Ecto neural progenitor cell (in vitro differentiated cells): ENCODE measurements at places on chromosomes 7 and 10.

GRCh38 chr7:137943132-137943551 is 58.7 kb downstream of the CREB3L2 start:
- DNase-seq = no peak

- no peak for DNase-seq
These were observed 28.6 kb downstream of the FAM13C start for GRCh38 chr10:59333701-59334100.

GRCh38 chr7:129612112-129613015 is 844 bp downstream of the NRF1 start:
- peak; percentile 65 for DNase-seq

DNA sequence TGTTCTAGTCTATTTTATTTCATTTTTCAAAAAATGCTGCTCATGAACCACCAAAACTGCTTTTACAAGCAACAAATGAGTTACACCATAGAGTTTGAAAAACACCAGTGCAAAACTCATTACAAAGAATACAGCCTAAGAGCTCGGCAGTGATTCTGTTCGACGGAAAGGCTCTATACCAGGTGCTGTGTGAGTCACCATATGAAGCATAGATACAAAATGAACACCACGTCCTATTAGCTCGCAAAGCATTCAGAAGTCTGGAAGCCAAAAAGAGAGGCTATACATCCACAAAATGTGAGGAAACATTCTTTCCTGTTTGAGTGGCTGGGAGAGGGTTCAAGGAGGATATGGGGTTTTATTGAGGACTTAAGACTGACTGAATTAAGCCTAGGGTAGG is 136.1 kb downstream of the ATE1 start:
- no peak for DNase-seq

- DNase-seq = no peak
These were observed 7.9 kb downstream of the CCDC3 start for GRCh38 chr10:12993595-12993994.

DNA sequence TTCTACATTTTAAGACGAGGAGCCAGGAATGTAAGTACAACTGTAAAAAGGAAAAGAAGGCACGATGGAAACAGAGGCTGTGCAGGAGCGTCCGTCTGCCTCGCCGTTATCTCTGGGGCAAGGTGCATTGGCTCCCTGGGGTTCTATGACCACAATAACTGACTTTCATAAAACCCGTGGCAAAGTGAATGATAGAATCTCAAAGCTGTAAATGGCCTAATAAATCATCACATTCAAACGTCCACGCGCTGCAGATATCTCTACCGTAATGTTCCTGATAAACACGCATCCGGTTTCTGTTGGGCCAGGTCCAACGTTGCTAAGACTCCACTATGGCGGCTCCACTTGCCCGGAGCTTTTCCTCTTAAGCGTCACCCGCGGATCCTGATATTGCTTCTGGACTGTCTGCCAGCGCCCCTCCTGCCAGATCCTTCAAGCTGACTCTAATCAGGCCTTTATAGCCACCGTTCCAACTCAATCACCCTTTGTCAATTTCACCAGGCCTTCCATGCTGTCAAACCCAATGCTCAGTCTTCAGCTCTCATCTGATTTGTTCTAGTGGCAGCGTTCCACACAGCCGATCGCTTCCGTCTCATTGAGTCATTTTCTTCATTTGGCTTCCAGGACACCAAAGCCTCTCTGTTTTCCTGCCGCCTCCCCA is 265.6 kb upstream of the FOXK1 start:
- no peak for DNase-seq

GRCh38 chr7:148664324-148664723 is 34.4 kb upstream of the CUL1 start:
- DNase-seq = no peak

DNA sequence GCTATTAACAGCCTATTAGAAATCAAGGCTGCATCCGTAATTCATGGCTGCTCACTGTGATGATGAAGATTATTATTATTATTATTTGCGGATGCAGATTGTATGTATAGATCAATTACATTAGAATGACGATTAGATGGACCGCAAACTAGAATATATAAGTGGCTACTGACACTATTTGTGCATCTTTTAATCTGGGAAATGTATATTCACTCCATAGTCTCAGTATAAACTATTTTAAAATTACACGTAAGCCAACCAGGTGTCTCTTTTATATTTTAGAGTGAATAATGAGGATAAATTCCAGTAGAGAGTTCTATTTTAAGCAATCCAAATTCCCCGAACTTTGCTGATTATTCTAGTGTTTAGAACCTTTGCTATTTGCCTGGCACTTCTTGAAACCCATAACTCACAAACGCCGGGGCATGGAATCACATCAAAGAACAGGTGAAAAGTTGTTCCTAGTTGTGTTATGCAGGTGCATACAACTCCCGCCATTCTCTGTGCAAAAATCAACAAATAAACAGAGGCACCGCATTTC is 509 bp upstream of the ING3 start:
- no peak for DNase-seq

DNA sequence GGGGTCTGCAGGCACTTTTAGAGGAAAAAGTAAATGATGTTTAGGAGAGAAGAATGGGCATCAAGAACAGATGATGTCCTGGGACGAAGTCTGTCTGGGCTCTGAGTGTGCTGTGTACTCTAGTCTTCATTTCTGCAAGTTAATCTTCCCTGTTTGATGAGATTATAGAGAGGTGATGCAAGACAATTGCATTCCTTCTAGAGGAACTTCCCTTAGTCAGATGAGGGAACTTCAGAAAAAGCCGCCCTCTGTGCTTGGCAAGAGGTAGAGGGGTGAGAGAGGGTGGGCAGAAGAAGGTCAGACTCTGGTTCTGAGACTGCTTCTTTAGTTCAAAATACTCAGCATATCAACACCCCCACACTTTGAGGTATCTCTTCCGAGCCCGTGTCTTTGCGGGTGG is 797.9 kb downstream of the LRMDA start:
- DNase-seq = no peak

DNA sequence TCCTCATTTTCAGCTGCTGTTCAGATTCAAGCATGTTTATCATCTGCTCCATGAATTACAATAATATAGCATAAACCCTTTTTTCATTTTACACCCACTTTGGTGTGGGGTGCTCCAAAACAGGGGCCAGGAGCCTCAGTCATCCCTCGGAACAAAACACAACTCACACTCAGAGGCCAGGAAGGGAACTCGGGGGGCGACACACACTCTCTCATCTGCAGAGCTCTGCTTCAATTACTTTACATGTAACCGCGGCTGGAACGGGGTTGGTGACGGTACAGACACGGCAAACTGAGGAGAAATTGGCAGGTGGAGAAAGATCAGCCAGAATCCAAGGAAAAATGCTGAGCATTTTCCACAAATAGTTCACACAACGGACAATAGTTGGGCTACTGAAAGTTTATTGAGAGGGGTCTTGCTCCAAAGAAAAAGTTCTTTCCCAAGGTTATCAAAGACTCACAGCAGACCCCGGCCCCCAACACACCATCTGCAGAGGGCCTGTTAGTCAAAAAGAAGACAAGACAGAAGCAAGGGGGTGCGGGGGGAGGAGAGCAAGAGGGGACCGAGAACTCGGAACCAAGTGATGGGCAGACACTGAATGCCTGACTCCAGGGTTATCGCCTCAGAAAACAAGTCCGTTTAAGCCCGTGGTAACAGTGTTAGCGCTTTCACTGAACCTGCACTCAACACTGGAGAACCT is 20.5 kb downstream of the DIP2C start:
- no peak for DNase-seq

DNA sequence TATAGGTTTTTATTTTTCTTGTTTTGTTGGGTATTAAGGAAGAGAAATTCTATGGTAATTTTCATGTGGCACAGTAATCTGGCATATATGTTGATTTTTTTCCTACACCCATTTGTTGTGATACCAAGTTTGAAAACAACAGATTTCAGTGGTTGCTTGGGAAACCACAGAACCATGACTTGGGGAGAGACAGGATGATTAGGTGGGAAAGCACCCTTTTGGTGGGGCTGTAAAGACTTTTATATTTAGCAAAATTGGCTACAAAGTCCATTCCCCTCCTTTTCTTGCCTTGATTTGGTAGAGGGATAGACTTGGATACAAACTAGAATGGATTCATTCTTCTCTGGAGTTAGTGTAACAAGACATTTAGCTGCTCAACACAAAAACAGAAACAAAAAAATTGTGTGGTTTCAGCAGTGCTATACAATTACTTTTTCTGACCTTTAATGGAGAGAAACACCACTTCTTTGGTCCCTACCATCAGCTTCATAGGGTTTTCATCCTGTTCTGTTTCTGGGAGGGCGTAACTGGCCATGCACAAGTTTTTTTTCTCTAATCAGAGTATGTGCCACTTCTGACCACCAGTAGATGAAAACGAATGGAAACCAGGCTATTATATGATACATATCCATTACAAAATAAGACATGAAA is 52.7 kb downstream of the FIGNL1 start:
- DNase-seq = no peak

- no peak for DNase-seq
These were observed 22.2 kb downstream of the VOPP1 start for GRCh38 chr7:55550010-55550663.

DNA sequence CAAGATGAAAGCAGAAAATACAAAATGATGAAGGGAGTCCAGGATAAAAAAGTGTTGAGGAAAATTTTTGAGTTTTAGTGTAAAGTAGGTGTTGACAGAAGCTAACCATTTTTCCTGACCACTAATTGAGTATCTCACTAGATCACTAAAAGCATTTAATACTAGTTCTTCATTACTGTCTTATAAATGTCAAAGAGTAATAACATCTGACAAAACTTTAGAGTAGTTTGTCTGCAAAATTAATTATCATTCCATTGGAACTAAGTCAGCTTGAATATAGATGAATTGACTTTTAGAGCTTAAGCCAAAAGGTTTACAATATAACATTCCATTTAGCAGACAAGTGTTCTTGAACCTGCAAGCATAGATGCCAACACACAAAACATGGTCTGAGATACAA is 232.9 kb downstream of the FOXP2 start:
- DNase-seq = no peak

GRCh38 chr10:64033711-64034110 is 512.5 kb downstream of the REEP3 start:
- no peak for DNase-seq

DNA sequence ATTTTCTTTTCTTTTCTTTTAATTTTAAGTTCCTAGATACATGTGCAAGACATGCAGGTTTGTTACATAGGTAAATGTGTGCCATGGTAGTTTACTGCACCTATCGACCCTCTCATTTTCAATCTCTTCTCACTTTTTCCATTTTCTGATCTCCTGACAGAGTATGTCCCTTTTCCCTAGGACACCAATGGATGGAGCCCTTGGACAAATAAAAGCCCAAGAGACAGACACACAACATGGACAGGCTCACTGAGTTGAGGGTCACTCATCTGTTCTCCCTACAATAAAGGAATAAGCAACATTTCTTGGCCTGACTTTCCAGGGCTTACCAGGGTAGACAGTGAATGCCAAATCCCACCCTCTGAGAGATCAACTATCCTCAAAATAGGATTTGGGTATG is 15.2 kb upstream of the UBE2D1 start:
- no peak for DNase-seq

- no peak for DNase-seq
These were observed 184.6 kb upstream of the TPK1 start for GRCh38 chr7:145020454-145020853.

GRCh38 chr10:14254368-14254767 is 76.4 kb downstream of the FRMD4A start:
- no peak for DNase-seq

- DNase-seq = no peak
These were observed 34.8 kb upstream of the BNIP3 start for GRCh38 chr10:132016514-132016913.

- DNase-seq = no peak
These were observed 41.9 kb downstream of the LRRN3 start for GRCh38 chr7:111132833-111133232.

GRCh38 chr7:51325908-51326307 is 9.3 kb upstream of the COBL start:
- DNase-seq = no peak

- DNase-seq = no peak
These were observed 173.2 kb downstream of the PHTF2 start for GRCh38 chr7:77971726-77972125.

- no peak for DNase-seq
These were observed 78.3 kb downstream of the UNCX start for GRCh38 chr7:1310936-1311335.

DNA sequence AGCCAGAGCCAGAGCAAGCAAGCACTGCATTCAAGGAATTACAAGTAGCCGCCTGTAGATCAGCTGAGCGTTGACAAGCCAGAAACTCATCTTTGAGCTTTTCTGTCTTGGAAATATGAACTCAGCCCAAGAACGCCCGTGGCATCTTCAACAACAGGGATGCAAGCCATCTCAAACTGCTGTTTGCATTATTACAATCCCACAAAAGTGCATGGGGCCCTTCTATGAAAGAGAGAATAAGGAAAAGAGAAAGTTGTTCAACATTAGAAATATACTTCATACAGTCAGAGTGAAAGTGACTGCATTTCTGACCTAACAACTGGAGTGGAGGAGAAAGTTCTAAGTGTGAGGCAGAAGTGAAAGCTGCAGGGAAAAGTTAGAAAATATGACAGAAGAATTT is 6.5 kb downstream of the SGCE start:
- no peak for DNase-seq

DNA sequence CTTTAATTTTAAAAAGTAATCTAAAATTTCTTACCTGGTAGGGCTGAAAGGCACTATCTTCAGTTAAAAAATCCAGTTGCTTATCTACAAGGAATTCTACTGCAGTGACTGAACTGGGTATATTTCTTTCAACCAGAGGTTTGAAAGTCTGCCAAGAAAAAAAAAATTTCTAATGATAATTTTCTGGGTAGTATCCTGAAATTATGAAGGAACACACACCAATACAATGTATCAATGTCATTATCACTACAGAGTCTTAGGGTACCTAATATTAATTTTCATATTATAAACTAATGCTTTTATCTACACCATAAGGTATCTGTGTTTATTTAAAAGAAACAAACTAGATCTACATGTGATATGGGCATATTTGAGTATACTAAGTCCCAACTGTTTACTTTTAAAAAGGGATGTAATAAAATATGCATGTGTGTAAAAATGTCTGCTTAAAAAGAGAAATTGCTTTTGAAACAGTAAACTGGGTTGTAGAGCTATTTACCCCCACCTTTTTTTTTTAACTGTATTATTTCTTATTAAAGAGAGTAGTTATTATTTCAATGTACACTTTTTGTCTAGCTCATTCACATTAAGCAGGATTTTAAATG is 131.6 kb downstream of the NRBF2 start:
- DNase-seq = no peak

DNA sequence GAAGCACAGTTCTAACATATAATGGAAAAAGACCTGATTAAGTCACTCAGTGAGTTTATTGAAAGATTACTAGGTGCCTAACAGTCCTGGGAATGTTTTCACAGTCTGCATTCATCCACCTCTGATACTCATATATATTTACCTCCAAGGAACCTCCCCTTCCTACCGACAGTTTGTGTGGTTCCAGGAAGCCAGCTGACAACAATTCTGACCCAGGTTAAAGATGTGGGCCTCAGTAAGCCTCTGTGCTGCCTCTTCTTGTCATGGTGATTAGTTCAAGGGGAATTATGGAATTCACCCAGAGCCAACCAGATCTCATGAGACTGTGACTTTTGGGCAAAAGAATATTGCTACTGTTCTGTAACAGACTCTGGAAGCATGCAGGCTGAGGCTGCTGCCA is 186.8 kb downstream of the NXPH1 start:
- DNase-seq = no peak
